Spinal cord (tissue), 10 donors: ENCODE measurements at places on chromosomes 3 and 15.

DNA sequence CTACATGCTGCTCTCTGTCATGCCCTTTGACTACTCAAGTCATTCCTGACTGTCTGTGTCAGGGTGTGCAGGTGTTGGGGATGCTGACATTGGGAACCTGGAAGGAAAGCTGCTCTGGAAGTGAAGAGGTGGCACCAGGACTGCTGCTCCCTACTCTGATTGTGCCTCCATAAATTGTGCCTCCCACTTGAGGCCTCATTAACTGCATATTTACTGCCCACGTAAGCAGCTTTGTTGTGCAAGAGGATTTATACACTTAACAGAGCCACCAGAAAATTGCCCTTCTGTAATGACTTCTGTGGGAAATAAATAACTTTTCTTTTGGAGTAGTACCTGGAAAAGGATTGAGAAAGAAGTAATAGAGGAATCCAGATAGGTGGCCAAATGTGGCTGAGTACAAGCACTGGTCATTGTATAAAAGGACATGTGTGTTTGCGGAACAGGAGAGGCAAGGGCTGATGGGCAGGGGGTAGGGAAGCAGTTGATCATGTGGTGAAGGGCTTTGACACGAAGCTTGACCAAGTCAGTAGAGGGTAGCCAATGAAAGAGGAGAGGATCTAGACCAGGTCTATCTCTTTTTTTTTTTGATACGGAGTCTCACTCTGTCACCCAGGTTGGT lies 24.8 kb downstream of the IL20RB start:
- no peak for DNase-seq

DNA sequence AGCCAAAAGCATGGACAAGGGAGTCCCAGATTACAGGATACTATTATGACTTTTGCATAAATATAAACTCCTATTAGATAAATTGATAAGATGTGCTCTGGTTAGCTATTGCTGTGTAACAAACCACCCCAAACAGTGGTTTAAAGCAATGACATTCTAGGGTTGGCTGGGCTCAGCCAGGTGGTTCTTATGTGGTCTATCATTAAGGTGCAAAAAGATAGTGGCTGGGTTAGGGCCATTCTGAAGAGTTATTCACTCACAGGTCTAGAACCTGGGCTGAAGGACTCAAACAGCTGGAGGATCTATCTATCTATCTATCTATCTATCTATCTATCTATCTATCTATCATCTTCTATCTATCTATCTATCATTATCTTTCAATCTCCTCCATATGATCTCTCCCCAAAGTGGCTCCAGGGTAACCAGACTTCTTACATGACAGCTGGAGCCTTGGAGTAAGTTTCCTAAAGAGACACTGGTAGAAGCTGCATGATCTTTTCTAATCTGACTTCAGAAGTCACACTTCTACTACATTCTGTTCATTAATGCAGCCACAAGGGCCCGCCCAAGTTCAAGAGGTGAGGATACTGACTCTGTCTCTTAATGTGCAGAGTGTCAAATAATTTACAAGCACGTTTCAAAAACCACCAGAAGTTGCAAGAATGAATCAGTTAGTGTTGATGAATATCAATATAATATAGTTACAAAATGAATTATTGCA lies 74.9 kb upstream of the XCR1 start:
- DNase-seq, result no peak

DNA sequence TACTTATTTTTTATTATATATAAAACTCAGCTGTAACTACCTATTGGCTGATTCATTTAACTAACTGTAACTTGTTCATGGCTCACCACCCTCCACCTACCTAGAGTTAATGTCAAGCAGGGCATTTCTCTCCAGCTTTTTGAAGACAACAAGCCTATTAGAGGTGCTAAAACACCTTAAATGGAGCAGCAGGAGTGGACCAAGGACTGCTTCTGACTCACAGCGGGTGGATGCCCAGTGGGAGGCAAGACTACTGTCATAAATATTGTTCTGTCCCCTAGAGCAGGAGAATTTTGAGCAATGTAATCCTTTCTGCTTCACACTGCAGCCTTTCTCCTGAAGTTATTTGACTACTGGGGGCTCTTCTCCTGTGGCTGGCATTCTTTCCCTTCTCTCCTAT lies 146.9 kb downstream of the CLSTN2 start:
- no peak for DNase-seq

- no peak for DNase-seq
These were observed 302.7 kb downstream of the CTNNB1 start for GRCh38 chr3:41502023-41502422.

DNA sequence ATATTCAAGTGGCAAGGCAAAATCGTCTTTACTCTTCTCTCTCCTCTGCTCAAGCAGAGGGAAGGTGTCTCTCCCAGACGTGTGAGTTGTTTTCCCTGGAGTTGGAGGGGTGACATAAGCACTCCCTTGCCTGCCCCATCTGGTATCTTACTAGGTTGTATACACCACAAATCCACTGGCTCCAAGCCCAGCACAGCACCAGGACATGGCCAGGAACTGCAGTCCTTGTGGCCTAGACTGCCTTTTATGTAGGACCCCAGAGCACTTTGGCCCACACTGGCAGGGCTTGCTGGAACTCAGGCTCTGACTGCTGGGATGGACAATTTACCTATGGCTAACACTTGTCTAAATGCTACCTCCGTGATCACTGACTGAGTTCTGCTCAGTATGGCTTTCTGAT lies 34.0 kb downstream of the DZIP3 start:
- no peak for DNase-seq

GRCh38 chr3:24101676-24102168 lies 156.6 kb downstream of the NR1D2 start:
- DNase-seq, result no peak

GRCh38 chr3:194976874-194977273 lies 291.2 kb downstream of the FAM43A start:
- no peak for DNase-seq

GRCh38 chr3:46922426-46922825 lies 44.9 kb downstream of the PTH1R start:
- DNase-seq, result no peak

GRCh38 chr3:151044706-151045105 lies 40.8 kb upstream of the MED12L start:
- DNase-seq, result no peak

- no peak for DNase-seq
These were observed 77.0 kb downstream of the NTRK3 start for GRCh38 chr15:88179562-88179961.

DNA sequence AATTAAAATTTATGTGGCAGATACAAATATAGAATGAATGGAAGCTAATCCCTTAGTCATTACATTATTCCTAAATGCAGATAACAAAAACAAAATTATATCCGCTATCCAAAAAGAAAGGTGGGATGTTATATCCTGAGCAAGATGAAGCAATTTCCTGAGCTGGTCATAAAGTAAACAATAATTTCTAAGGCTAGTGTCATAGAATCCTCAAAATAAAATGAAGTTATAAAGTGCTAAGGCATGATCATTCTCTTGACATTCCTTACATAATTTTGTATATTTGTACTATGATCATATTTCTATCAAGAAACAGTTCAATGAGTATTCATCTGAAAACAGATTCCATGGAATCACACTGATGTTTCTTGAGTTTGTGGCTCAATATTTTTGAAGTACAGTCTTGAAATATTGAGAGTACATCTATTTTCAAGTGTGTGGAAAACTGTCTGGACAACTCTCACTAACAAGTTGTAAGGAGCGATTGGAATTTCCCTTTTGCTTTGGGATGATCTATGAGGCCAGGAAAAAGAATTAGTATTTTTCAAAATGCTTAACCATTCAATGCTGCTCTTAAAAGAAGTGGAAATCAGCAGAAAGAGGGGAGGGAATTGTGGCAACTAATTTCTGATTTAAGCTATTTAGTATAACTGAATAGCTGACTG lies 92.4 kb downstream of the ABI3BP start:
- no peak for DNase-seq

DNA sequence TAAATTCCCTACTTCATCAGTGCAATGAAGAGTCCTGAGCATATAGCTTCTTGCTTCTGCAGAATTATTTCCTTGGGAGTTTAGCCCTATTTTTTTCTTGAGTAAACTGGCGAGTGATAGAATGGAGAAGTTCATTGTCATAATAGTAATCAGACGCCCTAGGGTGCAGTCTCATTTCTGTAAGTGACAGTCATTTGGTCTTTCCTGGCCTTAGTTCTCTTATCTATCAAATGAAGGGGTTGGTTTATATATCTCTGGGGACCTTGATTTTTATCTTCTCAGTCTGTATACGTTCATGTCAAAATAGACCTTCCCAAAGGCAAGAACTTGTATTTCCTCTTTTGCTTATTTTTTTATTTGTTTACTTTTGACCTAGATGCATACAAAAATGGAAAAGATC lies 9.9 kb upstream of the ALPK3 start:
- DNase-seq, result no peak

GRCh38 chr15:67383899-67384298 lies 129.3 kb downstream of the IQCH start:
- no peak for DNase-seq

DNA sequence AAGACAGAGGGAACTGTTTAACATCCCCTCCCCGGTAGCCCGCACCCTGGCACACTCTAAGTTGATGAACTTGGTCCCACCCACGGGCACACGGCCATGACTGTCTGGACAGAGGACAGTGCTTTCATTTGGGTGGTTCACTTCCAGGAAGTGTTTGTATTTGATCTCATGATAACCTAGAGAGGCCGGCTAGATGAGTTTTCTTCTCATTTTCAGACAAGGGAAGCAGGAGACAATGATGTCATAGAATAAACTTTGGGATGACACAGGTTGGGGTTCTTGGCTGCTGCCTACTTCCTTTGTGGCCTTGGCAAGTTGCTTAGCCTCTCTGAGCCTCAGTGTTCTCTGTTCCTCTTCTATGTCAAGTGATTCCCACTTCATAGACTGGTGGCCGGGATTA lies 16.1 kb upstream of the LYSMD4 start:
- no peak for DNase-seq

DNA sequence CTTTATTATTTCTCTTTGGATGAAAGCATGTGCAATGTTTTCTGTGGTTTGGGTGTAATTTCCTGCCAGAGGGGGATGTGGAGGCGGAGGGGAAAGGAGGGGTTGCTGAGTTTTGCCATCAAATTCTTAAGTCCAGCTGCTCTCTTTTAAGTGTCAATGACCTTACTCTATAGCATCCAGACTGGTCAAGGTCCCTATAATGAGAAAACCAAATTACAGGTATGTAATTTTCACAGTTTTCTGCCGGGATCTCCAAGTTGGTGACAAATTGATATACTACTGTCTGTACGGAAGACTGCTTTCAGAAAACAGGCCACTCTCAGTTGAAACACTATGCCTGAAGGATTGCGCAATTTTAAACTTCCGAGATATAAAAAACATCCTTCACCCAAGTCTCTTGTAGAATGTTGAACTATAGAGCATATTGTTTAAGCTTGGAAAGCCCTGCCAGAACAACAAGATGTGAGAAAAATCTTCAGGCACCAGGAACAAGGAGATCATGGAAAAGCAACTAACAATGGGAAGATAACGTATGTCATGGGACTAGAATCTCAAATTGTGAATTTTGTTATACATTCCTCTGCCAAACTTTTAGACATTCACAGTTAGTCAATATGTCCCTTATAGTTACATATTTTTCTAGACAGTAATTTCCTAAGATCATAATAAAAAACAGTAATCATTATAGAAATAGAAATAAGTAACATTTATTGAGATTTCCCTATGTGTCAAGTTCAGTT lies 300.7 kb upstream of the SATB1 start:
- DNase-seq, result no peak

DNA sequence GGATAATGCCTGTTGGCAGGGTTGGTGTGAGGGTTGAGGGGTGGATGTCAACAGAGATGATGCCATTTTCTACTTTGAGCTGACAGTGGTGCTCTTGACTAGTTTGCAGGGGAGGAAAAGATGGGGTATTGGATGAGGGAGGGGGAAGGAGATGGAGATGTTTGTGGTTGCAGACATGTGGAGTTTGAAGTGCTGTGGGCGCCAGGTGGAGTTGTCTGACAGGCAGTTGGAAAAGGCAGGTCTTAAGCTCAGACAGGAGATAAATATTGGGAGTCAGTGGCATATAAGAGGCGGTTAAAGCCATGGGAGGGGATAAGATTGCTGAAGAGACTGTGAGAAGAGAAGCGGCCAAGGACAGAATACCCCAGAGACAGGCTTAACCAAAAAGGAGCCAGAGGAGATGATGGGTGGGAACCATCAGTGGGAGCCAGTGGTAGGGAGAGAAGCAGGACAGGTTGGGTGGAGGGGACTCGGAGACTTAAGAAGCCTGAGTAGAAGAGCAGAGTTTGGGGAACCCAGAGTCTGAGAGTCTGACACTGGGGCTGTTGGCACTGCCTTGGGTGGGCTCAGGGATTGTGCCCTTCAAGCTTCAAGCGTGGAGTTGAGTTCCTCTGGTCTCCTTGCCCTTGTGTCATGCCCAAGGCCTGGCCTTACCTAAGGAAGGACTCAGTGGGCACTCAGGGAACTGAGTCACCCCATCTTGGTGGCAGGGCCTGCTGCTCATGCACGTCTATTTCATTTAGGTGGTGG lies 13.9 kb downstream of the COPG1 start:
- no peak for DNase-seq
